Thoracic aorta (tissue), 2 donors: ENCODE measurements at places on chromosomes 7 and 10. TPM values are rescaled to one million over a fixed set of nuclear protein-coding genes. Genes with fewer than 3 reads are reported as not detected.

DNA sequence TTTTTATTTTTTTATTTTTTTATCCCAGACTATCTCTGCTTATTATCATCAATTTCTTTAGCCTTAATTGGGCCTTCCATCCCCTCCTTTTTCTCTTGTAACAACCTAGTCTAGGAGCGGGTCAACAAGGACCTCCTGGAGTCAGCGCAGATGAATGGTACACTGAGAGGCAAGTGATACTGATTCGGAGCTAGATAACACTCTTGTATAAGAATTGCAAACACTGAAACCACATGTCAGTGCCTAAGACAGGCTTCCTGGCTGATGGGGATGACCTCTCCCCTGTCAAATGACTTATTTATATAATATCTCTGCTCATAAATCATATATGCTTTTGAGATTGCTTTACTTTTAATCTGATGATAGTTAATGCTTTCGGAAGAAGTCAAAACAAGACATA lies 22.7 kb downstream of the BPGM start:
- H3K27me3 ChIP-seq: no peaks in the 10 kb centered on the region
- peaks cover 10% of the 10 kb centered on the region for H3K4me1 ChIP-seq
- H3K36me3 ChIP-seq: no peaks in the 10 kb centered on the region
- DNase-seq: no peak
- H3K27ac ChIP-seq: no peak overlapping the region
- no peak overlapping the region for H3K4me3 ChIP-seq

MKX gene
- 2.7 TPM for total RNA-seq

DNA sequence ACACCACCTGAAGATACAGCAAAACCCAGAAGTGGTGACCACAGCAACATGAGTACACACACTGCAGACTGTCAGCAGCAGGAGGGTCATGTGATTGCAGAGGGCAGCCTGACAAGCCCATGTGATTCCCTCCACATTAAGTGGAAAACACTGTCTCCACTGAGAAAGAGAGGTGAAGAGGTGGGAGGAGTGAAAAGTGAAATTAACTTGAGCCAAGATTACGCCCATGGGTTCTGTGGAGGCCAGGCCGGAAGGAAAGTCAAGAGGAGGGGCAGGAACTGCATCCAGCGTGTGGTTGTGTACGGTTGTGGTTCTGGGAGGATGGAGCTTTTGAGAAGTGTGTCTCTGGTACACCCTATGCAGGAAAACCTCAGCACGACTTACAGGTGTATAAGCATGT lies 138.5 kb downstream of the PLXNA4 start:
- DNase-seq: no peak
- no peak overlapping the region for H3K4me3 ChIP-seq
- no peaks in the 10 kb centered on the region for H3K4me1 ChIP-seq
- H3K27ac ChIP-seq: no peak overlapping the region

GIMAP6 gene
- total RNA-seq: 41.1 TPM

NUTM2E gene
- total RNA-seq: not detected

DNA sequence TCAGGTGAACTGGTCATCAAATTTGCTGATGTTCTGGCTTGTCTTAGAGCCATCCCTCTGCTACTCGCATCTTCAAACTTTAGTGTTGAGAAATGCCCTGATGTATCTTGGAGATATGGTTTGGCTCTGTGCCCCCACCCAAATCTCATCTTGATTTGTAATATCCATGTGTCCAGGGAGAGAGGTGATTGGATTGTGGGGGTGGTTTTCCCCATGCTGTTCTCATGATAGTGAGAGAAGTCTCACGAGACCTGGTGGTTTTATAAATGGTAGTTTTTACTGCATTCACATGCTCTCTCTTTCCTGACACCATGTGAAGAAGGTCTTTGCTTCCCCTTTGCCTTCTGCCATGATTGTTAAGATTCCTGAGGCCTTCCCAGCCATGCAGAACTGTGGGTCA lies 74.0 kb upstream of the AFAP1L2 start:
- DNase-seq: no peak
- H3K4me3 ChIP-seq: no peak overlapping the region
- H3K27ac ChIP-seq: no peak overlapping the region
- no peaks in the 10 kb centered on the region for H3K36me3 ChIP-seq
- no peaks in the 10 kb centered on the region for H3K4me1 ChIP-seq

BZW2 gene
- total RNA-seq: 40.9 TPM

AOAH gene
- 22.6 TPM for total RNA-seq

TRIM50 gene
- total RNA-seq: 1.5 TPM
